Suppressor macrophage treated with lipopolysaccharide for 4 hours (primary cell): ENCODE measurements at places on chromosomes 6 and 20.

- DNase-seq: no peak
Observed at GRCh38 chr6:166954118-166954713, 2.1 kb downstream of the RNASET2 start.

DNA sequence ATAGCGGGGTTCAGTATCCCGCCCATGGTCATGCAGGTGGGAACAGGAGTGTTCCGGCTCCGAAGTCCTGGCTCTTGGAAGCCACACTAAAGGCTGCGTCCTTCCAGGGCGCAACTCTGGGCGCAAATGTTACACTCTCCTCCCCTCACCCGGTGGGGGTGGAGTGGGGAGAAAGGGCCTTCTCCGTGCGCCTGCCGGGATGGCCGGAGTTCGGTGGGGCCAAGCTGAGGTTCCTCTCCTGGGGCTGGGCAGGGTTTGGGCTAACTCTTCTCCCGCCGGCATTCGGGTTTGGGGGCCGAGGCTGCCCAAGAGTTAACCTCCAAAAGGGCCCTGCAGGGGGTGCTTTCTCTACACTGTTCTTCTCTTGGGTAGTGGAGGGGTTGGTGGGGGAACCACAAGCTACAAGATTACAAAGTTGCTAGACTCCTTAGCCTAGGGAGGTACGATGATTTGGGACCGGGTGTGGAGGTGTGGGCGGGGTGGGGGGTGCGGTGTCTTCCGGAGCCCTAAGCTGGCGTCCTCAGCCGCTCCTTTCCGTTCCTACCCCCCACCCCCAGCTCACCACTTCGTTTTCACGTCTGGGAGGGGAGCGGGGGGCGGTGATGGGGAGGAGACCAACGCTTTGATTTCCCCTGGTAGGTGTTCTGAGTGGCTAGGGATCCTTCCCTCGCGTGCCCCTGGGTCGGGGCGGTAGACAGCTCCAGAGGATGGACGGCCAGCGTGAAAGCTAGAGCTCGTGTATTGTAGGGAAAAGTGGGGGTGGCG lies 12.3 kb downstream of the NRN1 start:
- no peak for DNase-seq

- DNase-seq: no peak
Observed at GRCh38 chr20:25015986-25016385, 23.4 kb upstream of the APMAP start.

DNA sequence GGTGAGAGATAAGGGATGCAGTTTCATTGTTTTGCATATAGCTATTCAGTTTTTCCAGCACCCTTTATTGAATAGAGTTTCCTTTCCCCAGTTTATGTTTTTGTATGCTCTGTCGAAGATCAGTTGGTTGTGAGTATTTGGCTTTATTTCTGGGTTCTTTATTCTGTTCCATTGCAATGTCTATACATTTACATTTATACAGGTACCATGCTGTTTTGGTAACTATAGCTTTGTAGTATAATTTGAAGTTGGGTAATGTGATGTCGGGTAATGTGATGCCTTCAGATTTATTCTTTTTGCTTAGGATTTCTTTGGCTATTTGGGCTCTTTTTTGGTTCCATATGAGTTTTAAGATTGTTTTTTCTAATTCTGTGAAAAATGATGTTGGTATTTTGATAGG lies 61.8 kb downstream of the NCOA7 start:
- no peak for DNase-seq

DNA sequence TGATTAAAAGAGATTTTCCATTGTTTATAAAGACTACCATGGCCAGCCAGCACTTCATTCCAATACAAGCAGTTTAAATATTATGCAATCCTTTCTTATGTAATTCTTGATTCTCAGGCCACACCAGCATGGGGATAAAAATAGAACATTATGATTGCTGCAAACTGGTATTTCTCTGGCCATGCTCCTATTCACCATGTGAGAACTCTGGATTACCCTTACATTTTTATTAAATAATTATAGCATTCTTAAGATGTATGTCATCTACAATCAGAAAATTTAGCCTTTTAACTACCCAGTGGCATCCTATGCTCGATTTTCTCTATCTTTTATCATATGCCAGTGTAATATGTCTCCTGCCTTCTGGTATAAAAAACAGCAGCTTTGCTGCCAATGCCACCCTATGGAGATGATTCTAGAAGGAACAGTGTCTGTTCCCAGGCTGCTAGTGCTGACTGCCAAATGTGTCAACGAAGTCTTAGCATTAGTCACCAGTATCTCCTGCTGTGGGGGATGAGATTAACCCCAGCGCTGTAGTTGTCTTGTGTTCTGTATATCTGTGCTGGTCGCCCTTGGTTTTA lies 501.4 kb downstream of the BCKDHB start:
- peak; percentile 49 for DNase-seq

- no peak for DNase-seq
Observed at GRCh38 chr6:37373822-37374471, 20.2 kb downstream of the RNF8 start.

GRCh38 chr6:11251553-11252360 lies 19.3 kb upstream of the NEDD9 start:
- no peak for DNase-seq

DNA sequence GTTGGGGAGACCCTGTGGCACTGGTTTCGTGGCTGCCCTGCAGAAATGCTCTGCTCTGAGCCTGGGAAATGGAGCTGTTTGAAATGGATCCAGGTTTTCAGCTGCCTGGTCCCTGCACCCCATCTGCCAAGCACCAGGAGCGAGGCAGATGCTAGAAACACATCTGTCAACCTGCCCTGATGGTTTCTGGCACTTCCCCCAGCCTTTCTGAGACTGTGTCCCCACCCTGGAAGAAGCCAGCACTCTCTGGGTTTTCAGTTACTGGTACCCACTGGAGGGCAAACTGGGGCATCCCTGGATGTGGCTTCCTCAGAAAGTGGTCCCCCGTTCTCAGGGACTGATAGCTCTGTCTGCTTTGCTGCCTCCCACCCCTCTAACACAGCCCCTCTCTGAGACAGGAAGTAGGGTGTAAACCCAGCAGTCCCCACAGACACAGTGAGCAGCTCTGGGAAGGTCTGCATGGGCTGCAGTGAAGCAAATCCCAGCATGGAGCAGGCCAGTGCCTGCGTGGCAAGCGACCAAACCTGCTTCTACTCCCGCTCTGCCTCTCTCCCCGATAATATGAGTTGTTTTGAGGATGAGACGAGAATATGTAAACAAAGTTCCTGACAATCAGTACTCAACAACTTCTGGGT lies 54.2 kb upstream of the MAFB start:
- DNase-seq: no peak

GRCh38 chr6:37624121-37624520 lies 73.6 kb downstream of the MDGA1 start:
- DNase-seq: no peak

DNA sequence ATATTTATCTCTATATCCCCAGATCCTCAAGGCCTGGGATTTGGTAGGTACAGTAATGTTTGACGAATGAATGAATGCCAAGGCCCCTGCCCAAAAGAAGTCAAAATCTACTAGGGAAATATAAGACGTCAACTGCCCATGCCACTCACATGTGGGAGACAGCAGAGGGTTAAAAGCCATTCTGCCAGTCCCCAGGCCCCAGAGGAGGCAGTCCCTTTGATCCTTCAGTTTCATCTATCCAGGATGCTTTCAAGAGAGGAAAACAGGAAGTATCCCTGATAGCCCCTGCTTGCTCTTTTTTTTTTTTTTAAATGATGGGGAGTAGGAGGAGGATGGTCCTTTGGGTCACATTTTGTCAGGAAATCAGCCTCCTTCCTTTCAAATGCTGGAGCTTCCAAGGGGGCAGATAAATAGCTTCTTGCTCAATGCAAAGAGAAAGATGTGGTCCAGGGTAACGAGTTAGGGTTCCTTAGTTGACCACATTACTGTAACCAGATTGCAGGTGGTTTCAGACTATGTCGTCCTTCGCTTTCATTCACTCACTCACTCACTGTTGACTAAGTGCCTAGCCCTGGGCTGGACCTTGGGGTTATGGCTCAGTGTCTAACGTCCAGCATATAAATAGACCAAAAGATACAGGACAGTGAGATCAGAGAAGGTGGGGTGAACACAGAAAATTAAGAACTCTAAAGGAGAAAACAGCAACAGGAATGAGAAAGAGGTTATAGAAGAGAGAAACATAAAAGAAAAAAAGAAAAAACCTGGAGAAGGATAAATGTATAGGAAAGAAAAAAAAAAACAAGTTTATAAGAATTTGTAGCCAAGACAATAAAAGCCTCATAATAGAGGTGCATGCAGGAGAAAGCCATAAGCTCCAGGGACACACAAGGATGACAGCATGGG lies 64.6 kb upstream of the PIM1 start:
- no peak for DNase-seq

- DNase-seq: no peak
Observed at GRCh38 chr6:167654389-167654788, 172.3 kb upstream of the AFDN start.

DNA sequence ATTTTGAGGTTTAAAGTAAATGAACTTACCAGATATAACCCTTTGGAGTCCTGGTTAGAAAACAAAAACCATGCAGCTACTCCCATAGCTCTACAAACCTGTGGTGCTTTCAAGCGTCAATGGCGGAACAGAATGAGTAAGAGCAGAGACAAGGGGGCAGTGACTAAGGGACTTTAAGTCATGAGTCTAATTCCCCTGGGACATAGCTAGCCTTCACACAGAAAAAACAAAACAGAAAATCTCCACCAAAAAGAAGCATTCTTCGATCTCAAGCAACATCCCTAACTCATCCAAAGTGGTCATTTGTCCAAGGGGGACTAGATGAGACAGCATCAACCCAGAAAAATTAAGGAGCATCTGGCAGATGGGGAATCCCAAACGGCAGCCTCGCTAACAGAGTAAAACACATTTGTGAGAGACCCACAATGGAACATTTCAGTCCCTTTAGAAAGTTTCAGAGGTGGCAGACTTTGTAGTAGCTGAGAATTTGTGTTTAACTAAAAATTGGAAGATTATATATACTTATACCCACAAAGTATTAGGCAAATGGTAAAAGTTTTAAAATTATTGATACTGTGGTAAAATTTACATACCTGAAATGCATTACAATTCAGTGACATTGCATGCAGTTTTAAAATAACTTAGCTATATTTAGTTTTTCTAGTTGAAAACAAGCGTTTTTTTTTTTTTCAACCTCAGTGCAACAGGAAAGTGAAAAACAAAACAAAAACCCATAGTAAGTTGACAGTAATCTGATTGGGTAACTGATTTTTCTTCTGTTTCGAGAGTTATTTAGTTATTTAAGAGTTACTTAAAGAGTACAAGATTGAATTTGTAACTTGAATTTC lies 67.5 kb downstream of the KCNQ5 start:
- DNase-seq: no peak
